ENCODE measurements at places on chromosomes 1 and 21.

DNA sequence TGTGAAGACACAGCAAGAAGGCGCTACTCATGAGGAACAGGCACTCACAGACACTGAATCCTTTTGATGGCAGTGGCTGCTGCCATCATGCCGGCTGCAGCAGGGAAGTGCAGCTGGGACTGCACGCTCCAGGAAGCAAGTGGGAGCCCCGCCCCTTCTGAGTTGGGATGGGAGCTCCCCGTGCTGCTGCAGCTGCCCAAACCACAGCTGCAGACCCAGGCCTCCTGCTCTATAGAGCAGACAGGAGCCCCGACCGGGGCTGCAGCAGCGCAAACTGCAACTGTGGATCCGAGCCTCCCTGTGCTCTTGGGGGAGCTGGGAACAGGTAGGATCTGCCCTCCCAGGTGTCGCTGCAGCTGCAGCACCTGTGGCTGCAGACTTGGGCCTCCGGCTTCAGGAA is 65.2 kb upstream of the MARK1 start:
- no peak for DNase-seq

DNA sequence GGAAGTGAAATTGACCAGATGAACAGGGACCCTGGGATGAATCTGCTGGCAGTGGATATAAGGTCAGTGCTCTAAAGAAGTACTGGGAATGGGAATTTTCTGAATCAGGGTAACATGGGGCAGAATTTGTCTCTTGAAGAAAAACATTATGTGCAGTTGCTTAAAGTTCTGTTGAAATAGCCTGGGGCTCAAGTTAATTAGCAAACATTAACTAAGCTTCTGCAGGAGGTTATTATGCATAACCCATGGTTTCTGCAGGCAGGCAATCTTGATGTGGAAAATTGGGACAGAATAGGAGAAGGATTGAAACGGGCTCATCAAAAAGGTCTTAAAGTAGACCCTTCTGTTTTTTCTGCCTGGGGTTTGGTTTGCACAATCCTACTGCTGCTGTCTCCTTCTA is 14.0 kb downstream of the GSTM5 start:
- no peak for DNase-seq

DNA sequence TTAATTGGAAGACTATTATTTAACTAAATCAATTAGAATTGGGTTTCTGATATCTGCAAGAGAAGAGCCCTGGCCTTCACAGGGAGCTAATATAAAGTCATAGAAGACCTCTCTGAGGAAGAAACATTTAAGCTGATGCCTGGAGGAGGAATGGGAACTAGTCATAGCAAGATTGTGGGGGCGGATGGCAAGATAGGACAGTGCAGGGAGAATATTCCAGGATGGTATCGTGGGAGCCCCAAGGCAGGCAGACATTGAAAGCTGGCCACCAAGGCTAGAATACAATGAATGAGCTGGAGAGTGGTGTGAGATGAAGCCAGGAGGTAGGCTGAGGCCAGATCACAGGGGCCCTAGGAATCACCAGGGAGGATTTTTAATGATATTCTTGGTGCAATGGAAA is 20.8 kb upstream of the MYSM1 start:
- no peak for DNase-seq

DNA sequence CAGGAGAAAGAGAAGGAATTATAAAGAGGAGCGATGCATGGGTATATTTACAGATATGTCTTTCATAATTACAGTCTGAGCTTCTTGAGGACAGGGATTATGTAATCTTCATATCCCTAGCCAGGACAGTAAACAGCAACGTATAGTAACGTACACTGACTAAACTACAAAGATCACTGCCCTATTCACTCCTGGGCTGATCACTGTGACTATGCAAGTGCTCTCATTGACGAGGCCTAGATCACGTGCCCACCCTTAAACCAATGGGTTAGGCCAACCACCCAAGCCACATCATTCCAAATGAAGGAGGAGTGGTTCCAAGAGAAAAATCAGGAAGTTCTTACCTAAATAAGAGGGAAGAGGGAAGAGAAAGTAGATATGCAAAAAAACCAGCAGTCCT is 18.5 kb downstream of the PIK3R3 start:
- DNase-seq: no peak

DNA sequence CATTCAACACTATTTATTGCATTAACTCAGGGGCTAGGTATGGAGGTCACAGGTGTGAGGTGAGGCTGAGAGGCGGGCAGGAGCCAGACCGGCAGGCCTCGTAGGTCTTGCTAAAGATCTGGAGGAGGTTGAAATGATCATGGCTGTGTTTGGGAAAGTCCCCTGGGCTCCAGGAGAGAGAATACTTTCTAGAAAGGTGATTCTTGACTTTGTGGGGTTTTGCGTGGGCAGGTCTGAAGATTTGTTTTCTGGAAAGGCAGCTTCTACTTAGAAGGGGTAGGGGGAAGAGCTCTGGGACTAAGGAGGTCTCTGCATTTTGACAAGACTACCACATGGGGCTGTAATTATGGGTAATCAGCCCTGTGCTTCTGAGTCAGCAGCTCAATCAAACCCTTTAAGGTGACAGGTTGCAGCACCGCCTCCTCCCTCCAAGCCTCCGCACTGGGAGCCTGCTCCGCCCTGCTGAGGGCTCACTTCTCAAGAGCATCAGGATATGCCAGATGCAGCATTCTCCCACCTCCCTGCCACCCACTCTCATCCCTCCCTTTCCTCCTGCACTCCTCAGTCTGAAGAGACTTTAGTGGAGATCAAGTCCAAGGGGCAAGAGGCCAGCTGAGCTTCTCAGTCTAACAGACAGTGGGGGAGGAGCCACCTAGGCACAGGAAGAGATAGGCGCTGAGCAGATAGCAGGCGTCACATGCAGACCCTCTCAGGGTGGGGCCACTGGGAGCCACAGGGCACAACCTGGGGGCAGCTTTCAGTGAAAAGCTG is 30.5 kb downstream of the SLC30A1 start:
- no peak for DNase-seq

DNA sequence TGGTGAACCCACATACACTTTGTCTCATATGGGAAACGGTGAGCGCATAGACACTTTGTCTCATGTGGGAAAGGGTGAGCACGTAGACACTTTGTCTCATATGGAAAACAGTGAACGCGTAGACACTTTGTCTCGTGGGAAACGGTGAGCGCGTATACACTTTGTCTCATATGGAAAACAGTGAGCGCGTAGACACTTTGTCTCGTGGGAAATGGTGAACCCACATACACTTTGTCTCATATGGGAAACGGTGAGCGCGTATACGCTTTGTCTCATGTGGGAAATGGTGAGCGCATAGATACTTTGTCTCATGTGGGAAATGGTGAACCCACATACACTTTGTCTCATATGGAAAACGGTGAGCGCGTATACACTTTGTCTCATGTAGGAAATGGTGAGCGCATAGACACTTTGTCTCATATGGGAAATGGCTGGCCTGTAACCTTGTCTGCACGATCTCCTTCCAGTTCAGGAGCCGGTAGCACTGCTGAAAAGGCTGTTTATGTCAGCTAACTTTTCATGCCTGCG is 50.7 kb upstream of the TRAPPC10 start:
- DNase-seq: no peak

DNA sequence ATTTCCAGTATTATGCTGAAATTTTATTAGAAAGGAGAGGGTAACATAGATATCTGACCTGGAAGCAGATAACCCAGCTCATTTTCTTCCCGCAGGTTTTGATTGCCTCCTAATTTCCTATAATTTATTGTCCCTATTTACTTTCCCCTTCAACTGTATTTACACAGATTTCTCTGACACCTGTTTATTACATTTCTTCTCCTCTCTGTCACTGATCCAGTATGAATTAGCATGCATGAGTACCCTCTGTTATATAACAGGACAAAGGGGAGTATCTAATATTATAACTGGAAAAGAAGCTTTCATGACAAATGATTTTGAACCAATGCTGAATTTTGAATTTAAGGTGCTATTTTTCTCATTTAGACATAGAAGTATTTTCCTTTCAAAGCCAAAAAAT is 37.4 kb downstream of the DENND1B start:
- no peak for DNase-seq

DNA sequence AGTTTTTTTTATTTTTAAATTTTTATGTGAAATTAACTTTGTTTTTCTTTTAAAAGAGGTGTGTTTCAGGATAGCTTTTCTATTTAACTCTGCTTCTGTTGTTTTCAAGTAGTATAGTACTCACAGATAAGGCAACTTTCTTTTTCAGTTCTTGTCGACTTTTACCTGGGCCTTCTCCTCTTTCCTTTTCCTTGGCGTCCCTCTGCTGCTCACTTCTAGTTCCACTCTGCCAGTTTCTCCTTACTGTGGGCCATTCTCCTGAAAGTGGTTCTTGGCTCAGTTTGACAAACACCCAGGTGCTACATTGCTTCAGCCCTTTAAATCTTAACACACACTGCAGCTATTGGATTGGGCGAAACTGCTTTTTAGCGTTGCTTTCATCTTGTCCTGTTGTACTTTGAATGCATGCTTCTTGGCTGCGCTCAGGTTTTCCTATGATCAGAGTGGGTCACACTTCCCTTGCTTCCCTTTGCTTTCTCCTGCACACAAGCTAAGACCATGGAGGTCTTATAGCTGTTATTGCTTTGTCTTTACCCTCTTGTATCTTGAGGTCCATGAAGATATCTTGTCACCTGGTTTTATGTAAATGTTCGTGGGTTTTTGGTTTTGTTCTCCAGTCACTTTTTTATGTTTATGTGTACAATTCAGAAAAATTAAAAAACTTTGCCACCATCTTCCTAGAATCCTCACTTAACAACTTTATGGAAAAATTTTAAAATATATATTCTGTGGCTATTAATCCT is 21.6 kb downstream of the GABPA start:
- no peak for DNase-seq

DNA sequence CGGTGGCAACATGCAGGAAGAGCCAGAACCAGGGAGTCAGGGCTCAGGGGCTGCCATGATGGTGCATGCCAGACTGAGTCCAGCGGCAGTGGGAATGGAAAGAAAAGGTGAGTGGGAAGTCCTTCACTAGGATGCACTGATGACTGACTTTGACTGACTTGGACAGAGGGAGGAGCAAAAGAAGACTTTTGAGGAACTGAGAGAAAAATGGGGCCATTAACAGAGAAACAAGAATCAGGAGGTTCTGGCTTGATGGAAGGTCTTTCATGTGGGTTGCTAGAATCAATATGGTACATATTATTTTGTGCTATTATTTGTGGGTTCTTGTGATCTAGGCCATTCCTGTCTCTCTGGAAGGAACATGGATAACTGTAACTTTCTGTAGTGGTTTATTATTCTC is 454.6 kb upstream of the PROX1 start:
- no peak for DNase-seq

DNA sequence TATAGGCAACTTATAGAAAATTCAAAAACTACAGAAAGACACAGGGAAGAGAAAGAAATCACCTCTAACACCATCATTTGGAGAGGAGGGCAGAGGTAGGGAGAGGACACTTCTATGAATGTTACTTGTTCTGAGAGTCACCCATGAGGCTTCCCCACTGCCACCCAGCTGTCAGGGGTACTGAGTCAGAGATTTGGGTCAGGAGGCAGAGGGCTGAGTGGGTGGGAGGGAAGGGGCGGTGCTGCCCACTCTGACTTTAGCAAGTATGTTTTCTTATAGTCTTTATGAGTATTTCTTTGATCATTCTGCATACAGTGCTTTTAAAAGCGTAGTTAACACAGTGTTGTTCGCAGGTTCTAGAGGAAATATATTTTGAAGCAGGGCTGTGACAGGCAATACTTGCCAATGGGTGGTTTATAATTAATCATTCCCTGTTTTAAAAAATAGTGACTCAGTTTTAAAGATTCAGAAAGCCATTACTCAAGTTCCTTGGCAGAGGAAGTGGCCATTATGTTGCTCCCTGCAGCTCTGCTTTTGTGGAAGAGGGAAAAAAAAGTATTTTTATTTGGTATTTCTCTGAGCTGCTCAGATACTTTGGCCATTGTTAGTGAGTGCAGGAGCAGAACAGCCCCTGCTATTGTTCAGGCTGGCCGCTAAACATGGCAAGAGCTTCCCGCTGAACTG is 18.3 kb downstream of the IL6R start:
- peak; percentile 33 for DNase-seq

DNA sequence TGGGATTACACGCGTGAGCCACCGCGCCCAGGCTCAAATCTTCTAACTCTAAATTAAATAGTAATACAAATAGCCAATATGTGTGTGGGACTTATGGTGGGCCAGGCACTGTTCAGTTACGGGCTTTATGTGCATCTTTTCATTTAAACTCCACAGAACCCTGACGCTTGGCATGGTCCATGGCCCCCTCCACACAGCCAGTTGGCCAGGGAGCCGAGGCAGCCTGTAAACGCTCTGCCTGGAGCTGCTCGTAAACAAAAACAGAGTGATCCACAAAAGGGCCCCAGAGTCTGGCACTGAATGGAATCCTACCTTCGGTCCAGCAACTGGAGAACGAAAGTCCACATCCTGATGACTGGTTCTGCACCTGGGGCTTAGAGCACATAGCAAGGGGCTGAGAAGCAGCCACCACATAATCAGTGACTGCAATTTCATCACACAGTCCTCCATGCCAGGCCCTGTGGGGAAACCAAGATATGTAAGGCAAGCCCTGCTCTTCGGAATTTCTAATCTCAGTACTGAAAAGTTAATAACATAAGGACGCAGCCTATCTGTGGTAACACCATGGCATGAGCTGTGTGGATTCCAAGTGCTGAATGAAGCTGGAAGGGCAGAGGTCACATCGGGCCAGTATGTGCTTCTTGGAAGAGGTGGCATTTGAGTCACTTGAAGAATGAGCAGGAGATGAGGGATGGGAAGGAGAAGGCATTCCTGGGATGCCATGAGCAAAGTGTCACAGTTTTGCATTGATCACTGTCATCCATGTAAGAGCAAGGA is 13.5 kb upstream of the ADAMTSL4 start:
- peak; percentile 38 for DNase-seq

DNA sequence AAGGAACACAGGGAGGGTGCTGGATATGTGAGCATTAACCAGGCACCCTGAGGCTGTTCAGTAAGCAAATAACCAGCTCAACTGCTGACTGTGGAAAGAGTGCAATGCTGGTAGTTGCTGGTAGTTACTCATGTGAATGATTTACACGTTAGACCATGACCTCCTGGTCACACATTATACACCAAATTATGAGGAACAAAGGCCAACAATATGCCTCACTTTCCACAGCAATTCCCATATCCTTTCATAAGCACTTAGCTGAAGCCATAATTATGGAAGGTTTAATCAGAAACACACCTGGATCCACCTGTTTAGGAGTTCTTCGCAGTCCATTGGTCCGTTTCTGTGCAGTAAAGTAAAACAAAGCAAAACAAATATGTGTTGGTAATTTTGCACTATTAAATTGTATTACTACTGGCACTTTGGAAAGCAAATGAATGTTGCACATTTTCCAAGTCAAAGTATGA is 281.8 kb downstream of the VAV3 start:
- DNase-seq: no peak

- DNase-seq: no peak
These were observed 45.1 kb upstream of the RNF11 start for GRCh38 chr1:51190961-51191360.
